Effector CD8-positive, alpha-beta T cell (primary cell): ENCODE measurements at places on chromosomes 12 and 14.

GRCh38 chr12:51262758-51263177 is 7.4 kb downstream of the SMAGP start:
- DNase-seq = no peak

- no peak for DNase-seq
These were observed 15.0 kb upstream of the FOXG1 start for GRCh38 chr14:28751467-28752058.

GRCh38 chr14:95220663-95221231 is 63.4 kb upstream of the DICER1 start:
- DNase-seq = no peak

DNA sequence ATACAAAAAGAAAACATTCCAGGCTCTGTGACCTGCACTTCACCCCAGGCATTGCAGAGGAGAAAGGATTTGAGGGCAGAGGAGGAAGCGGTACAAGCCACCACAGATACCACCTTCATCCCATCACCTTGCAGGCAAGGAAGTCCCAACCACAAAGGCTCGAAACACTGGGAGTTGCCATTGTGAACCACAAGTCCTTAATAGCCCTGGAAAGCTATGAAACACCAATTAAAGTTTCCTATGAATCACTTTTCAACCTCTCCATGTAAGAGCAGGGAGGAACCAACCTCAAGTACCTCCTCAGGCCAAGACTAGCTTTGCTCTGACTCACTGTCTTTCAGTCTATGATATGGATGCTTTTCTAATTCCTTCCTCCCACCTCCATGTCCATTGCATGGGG is 27.0 kb downstream of the MAP3K9 start:
- DNase-seq = no peak

DNA sequence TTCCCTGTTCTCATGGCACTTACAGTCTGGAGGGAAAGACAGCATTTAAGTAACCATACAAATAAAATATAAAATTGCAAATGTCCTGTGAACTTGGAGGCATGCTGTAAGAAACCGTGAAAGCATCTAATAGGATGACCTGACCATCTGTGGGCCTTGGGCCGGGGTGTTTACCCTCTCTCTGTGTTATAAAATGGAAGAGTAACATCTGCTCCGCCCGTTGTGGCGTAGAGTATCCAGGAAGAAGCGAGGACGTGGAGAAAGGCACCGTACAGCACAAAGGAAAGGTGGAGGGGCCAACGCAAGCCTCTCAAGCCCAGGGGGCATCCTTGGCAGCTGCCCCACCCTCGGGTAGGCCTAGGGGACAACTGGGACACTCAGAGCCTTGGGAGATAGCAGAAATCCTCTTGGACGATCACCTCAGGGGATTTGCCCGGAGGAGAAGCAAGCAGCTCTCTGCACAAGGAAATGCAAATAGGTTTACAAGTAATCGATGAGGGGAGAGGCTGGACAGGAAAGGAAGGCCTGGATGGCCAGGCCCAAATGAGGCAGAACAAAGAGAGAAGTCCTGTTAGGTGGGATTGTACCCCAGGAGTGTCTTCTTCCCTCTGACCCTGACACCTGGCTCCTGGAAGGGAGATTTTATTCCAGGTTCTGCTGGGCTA is 26.2 kb downstream of the VSX2 start:
- no peak for DNase-seq

DNA sequence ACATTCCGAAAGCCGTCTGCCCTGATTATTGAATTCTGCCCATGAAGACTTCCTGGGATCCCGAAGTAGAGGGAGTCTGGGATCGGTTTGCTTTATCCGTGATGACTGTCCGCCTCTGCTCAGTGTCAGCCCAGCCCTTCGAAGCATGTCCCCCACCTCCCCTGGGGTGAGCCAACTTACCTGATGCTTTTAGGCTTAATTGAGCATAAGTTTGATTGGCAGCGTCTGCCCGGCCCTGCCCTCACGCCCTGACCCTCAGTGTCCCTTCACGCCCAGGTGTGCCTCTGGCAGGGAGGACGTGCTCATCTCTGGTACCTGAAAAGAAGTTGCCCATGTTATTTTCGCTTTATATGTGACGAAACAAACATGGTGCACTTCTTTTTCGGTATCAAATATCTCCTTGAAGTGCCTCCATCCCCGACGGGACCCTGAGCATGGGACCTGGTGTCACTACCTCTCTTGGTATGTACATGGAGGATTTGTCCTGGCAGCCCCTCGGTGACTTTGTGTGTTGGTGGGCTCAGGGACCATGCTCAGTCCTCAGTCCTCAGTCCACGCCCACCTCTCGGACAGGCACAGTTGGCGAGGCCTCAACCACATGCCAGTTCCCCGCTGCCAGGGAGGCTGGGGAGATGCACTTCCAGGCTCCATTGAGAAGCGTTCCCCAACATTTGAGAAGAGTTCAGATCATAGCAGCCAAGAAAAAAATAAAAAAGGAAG is 130.1 kb upstream of the RTL1 start:
- no peak for DNase-seq

GRCh38 chr14:36241183-36241582 is 64.7 kb upstream of the PTCSC3 start:
- no peak for DNase-seq

DNA sequence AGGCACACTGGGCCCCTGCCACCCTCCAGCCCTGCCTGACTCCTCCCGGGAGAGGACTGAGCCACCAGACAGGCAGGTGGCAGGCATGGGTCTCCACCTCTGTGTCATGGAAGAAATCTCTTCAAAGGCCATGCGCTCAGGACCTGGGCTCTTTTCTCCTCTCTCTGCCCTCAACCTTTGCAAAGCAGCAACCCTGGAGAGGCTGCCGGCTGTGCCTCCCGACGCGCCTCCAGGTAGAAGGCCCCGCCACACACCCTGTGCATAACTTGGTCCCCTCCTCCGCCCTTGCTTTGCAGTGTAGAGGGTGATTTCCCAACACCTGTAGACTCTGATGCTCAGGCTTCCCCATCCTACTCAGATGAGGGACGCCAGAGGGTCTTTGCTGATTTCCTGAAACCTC is 28.2 kb upstream of the TMEM179 start:
- no peak for DNase-seq

GRCh38 chr14:73997944-73998447 is 21.1 kb downstream of the ENTPD5 start:
- DNase-seq = no peak

DNA sequence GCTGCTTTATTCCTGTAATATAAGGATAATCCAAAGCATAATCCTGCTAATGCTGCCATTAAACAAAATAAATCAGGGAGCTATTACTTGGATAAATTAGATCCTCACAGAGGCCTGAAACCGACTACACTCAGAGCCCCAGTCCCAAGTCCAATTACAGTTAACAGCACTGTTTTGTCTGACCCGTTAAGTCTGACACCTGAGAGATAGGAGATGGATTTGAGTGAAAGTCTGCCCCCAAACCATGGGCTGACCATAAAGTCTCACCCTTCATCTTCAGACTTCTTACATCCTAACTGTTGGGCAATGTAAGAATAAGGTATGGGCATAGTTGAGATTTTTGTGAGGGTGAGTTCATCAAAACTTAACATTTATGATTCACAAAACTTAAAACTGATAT is 181.7 kb downstream of the PLCZ1 start:
- DNase-seq = no peak

GRCh38 chr12:24478254-24478653 is 470.6 kb downstream of the BCAT1 start:
- no peak for DNase-seq

DNA sequence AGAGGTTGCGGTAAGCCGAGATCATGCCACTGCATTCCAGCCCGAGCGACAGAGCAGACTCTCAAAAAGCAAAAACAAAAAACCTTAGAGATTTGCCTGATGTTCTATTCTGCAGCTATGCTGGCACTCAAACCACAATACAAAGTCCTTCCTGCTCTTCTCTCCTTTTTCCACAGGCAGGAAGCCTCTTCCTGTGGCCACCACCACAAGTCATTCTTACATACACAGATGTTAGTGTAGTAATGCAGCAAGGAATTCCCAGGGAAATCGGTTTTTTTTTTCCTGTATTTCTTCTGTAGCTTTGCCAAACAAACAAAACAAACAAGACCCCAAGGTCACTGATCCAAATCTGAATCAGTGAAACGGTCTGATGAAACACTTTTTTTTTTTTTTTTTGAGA is 104.3 kb downstream of the FIGNL2 start:
- DNase-seq = no peak

DNA sequence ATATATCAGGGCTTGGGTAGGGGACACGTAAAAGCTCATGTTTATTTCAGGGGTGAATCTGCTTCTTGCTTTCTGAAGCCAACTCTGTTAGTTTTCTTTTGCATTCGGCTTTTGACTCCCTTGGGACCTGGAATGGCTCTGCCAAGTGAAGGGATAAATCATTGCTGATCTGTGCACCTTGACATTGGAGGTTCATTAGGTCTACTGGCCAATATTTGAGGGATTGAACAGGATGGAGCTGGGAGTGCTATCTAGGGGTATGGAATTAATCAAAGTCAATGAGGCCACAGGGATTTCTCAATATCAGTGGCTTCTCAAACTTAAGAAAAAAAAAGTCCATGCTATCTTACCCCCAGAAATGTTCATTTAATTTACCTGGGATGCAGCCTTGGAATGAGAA is 203.5 kb upstream of the RMST start:
- no peak for DNase-seq

DNA sequence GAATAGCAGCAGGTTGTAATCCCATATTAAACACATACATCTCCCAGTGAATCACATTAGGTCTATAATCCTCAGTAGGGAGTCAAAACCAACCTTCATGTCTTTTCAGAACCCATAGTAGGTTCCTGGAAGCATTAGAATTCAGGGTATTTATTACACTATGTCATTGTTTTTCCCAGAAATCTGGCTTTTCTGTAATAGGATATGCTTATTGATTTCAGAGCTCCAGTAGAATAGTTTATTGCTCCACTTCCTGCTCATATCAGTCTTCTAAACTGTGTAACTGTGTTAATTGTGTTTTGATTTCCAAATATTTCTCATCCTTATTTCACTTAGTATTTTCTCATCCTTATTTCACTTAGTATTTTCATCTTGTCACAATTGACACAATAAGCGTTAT is 268.0 kb downstream of the CCDC59 start:
- DNase-seq = no peak
